ENCODE measurements at places on chromosomes 5 and 9. TPM values are rescaled to one million over a fixed set of nuclear protein-coding genes. Genes with fewer than 3 reads are reported as not detected.
A peak's percentile ranks its signal among the peaks of the same experiment; 100 is the strongest.

URM1 gene
- 57.7 TPM for total RNA-seq

DNA sequence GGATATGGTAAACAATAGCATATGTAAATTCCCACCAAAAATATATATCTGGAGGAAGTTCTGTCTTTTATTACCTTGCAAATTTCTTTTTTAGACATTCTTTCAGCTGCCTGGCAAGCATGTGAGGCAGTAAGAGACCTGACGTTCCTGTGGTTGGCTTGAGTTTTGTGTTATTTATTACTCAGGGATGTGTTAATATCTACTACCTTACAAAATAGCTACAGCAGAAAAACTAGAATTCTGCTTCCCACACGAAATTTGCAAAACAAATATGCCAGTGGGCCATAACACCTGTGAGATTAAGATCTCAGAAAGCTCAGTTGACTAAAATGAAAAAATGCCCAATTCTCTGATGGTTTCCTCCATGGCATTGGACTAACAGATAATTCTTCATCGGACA, 274.2 kb downstream of the TMEM167A start:
- DNase-seq, result no peak

DNA sequence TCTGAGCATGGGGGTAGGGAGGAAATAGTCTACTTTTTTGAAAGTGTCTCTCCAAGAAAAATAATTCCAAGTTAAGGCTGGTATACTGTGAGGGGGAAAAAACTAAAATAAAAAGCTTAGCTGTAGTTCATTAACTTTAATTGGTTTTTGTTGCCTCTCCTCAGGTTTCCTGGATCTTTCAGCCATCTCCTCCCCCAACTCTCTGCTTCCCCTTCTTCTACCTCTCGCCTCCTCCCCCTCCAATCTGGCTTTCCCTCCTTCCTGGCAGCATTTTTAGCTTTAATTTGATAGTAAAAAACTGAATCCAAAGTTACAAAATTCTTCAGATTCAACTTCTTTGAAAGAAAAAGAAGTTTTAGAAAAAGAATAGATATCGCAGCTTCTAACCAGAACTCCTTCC, 462.6 kb downstream of the CETN3 start:
- DNase-seq, result no peak

- no peak for DNase-seq
Measured at GRCh38 chr5:34062419-34062818, 19.4 kb upstream of the C1QTNF3 start.

DNA sequence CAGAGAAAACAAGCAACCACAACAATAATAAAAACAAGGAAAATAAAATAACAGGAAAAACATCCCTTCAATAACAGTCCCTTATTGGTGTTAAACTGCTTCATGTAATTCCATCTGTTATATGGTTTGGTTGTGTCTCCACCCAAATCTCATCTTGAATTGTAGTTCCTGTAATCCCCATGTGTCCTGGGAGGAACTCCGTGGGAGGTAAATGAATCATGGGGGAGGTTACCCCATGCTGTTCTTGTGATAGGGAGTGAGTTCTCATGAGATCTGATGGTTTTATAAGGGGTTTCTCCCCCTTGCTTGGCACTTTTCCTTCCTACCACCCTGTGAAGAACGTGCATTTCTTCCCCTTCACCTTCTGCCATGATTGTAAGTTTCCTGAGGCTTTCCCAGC, 369.8 kb downstream of the TMEM232 start:
- DNase-seq, result no peak

GRCh38 chr9:70602321-70603019, 188.0 kb upstream of the KLF9 start:
- peak; percentile 69 for DNase-seq

SPATA31A3 gene
- not detected for total RNA-seq

DNA sequence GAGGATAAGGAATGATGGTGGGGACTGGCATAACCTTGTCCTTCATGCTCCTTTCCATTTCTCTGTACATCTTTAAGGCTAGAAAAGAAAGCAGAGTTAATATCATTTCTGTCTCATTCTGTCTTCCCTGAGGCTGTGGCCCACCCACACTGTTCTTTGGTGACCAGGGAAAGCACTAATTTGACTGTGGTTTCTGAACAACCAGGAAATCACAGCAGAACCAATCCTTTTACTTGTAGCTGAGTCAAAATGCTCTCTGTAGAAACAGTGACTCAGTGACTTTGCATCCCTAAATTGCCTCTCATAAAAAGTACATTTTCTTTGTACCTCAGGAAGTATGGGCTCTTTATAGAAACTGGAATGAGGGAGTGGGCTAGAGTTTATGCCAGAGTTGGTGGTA, 28.1 kb downstream of the IL33 start:
- DNase-seq, result no peak

EIF4E1B gene
- total RNA-seq, result not detected

GRCh38 chr9:81827616-81828296, 100.5 kb upstream of the SPATA31D4 start:
- DNase-seq, result no peak

GRCh38 chr9:38708759-38709158, 11.2 kb downstream of the FAM240B start:
- DNase-seq, result no peak

GRCh38 chr5:127086589-127086988, 13.3 kb upstream of the C5orf63 start:
- no peak for DNase-seq

PROB1 gene
- 2.4 TPM for total RNA-seq

C5orf58 gene
- total RNA-seq, result not detected

- no peak for DNase-seq
Measured at GRCh38 chr9:130542038-130542437, 37.3 kb upstream of the FUBP3 start.

GRCh38 chr9:134516464-134516863, 125.1 kb upstream of the COL5A1 start:
- no peak for DNase-seq

GAPT gene
- 0.44 TPM for total RNA-seq
